Activated CD4-positive, alpha-beta T cell treated with anti-CD3 and anti-CD28 coated beads for 1 hour (primary cell): ENCODE measurements at places on chromosomes 5 and 9.

DNA sequence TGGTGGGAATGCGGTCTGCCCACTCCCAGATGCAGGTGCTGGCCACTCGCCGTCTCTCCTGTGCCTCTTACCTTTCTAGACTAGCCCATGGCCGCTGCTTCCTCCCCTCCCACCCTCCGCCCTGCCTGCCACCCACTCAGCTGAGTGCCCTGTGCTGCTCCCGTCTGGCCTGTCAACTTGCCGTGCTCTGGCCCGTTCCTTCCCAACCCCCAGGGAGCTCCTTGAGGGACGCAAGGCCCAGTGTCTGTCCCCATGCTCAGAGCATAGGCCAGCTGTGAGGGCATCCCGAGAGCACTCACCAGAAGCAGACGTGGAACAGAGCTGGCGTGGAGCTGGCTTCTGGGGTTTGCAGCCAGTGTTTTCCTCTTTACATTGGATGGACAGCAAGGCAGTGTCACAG, 20.2 kb downstream of the HNRNPH1 start:
- DNase-seq = no peak

- no peak for DNase-seq
Measured at GRCh38 chr5:75616371-75616881, 5.2 kb downstream of the ANKDD1B start.

GRCh38 chr9:105500108-105500766, 52.4 kb downstream of the FSD1L start:
- DNase-seq = no peak

- DNase-seq = no peak
Measured at GRCh38 chr9:123941524-123942070, 11.7 kb upstream of the DENND1A start.

DNA sequence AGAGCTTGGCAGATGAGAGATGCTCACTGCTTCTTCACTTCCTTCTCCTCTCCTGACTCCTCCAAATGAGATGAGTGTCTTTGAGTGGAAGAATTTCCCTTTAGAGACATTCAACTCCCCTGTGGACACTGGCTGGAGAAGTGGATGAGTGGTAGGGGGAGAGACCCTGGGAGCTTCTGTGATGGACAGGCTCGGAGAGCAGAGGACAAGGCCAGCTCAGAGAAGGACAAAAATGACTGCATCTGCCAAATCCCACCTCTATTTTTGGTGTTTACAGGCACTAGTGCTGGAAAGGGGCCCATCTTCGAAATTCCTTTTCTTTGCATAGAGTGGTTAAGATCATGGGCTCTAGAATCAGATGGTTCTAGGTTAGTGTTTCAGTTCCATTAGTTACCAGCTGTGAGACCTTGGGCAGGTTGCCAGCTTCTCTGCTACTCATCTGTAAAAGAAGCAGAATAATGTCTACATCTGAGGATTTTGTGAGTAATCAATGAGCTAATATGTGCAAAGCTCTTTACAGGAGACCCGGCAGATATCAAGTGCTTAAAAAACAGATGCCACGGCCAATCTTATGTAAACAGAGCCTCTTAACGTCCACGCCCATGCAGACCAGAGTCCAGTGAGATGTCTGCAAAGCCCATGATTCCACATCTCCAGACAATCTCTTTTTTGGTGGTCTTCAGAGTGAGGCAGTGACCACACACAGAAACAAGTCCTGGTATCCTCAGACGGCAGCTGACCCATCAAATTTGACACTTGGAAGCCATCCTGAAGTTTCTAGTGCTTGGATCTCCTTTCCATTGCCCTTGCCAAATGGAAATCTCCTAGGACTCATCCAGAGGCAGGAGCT, 13.6 kb upstream of the COL27A1 start:
- no peak for DNase-seq

DNA sequence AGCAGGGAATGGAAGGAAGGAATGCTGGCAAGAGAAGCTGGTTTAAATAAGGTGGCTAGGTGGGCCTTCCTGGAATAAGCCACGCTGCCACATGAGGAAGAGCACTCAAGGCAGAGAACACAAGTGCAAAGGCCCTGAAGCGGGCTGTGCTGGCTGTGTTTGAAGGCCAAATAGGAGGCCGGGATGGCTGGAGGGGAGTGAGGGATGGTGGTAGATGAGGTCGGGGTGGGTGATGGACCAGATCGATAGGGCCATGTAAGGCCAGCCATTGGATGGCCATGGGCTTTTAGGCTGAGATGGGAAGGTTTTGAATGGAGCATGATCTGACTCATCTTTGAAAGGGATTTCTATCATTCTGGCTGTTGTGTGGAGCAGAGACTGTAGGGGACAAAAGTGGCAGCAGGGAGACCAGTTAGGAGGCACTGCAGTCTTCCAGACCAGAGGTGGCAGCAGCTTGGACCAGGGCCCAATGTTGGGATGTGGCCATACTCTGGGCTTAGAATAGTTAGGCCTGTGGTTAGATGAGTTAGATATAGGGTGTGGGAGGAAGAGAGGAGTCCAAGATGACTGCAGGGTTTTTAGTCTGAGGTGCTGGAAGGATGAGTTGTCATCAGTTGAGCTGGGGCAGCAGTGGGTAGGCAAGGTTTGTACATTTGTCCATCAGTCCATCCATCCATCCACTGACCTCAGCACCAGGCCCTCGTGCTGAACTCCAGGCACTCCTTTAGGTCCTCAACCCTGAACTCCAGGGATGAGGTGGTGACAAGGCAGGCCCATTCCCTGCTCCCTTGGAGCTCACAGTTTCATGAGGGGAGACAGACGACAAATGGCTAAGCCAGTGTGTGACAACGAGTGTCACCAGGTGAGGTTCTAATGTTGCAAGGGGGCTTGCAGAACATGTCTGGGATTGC, 30.3 kb downstream of the NDST1 start:
- no peak for DNase-seq

- no peak for DNase-seq
Measured at GRCh38 chr5:71829206-71829605, 110.1 kb downstream of the CARTPT start.

DNA sequence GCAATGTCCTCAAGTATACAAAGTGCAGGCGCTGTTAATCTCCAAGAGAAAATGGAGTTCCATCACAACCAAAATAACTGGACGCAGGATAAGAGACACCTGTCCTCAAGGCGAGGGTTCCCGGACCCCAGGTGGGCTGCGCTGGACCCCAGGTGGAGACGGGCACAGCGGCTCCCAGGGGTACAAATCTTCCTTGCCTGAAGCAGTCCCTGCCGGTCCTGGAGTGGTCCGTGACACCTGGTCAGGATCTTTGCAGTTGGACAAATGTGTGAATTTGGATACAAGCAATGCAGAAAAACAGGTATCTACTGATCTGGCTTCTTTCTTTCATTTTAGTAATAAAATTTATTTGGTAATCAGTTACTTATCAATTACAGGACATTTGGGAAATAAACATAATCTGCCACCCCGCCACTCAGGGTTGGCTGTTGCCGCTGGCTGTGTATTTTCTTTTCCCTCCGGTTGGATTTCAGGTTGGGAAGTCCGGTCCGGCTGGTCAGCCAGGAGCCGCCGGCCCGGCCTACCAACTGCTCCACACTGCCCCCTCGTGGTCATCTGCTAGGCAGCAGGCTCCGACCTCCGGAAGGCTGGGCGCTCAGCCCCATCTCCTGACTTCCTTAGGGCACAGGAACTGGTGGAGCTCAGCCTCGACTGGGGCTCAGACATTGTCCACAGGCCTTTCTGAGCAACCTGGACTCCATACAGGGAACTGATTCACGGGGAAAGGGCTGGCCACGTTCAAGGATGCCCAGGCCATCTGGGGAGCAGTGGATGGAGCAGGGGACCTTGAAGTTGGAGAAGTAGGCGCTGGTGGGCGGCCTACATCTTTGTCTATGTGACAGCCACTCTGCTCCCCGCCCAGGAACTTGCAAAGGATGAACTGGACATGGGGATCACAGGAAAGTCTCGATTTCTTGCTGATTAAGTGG, 43.4 kb downstream of the NXNL2 start:
- DNase-seq = peak; percentile 38
